Activated naive CD4-positive, alpha-beta T cell treated with Interleukin-2 at 50 U/mL for 16 hours (primary cell): ENCODE measurements at places on chromosomes 13 and 19.

DNA sequence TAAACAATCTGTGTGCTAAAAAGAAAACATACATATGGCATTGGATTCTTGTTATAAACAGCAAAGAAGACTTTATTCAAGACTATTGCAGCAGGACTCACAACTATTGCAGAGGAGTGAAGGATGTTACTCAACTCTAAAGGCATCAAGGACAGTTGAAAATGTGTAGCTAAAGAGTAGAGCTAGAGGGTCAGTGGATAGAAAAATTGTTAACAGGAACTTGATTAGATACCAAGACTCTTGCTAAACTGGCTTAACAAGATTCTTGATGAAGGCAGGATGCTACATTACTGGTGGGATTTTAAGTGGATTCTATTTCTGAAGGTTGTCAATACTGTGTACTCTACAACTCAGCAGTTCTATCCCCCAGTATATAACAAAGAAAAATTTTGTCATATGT lies 1183.3 kb downstream of the SLITRK1 start:
- DNase-seq, result no peak

DNA sequence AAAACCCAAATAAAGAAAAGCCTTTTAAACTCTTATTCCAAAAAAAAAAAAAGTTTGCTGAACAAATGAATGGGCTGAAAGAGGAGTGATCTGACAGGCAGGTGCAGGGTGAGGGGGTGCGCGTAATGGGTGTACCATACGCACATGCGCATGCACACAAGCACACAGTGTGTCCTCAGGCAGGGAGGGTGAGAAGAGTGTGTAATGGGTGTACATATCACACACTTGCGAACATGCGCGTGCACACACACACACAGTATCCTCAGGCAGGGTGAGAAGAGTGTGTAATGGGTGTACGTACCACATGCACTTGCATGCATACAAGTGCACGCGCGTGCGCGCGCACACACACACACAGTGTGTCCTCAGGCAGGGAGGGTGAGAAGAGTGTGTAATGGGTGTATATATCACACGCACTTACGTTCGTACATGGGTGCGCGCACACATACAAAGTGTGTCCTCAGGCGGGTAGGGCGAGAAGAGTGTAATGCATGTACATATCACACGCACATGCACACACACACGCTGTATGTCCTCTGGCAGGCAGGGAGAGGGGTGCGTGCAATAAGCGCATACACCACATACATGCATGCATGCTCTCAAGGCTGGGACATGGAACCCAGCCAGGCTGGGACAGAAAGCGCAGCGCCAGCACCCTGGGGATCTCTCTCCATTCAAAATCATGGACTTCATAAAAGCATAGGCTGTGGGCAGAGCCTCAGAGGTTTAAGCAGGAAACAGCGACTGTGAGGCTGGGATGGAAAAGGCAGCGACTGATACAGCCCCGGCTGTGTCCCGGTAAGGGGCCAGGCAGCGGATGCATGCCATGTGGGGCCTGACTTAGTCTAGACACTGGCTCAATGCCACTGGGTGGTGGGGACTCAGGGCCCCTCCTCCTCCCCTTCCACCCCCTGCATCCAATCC lies 70.4 kb downstream of the CEBPG start:
- DNase-seq, result no peak

GRCh38 chr19:4547303-4548237 lies 7.7 kb upstream of the LRG1 start:
- DNase-seq, result peak; percentile 20

GRCh38 chr19:29172302-29172701 lies 40.6 kb downstream of the UQCRFS1 start:
- DNase-seq, result no peak

DNA sequence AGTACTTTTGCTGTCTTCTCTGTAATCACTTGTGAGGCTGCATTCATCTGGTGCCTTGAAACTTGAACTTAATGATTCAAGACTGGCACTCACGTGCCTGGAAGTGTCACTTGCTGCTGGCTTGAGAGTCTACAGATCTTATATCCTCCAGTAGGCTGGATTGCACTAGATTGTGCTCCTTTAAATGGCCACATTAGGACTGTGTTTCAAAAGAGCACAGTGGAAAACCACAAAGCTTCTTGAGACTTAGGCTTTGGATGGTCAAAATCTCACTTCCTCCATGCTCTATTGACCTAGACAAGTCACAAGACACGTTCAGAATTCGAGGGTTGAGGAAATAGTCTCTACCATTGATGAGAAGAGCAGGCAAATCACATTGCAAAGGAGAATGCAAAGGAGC lies 1278.8 kb upstream of the MIR17HG start:
- DNase-seq, result no peak

- DNase-seq, result no peak
Measured at GRCh38 chr13:22121146-22121739, 450.4 kb downstream of the FGF9 start.

DNA sequence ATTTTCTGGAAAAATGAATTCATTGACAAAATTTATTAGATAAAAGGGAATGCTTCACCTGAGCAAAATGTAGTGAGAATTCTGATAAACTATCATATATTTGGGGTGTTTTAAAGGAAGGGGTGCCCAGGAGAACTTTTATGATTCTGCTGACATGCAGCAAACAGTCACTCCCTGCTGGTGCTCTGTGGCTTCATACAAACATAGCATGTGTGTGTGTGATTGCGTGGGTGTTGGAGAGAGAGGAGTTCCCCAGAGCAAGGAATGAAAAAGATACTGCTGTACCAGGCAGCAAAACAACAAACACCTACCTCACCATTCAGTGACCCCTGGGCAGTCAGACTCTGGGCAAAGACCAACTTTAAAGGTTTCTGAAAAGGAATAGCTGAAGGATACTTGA lies 546.7 kb downstream of the RFC3 start:
- DNase-seq, result no peak

DNA sequence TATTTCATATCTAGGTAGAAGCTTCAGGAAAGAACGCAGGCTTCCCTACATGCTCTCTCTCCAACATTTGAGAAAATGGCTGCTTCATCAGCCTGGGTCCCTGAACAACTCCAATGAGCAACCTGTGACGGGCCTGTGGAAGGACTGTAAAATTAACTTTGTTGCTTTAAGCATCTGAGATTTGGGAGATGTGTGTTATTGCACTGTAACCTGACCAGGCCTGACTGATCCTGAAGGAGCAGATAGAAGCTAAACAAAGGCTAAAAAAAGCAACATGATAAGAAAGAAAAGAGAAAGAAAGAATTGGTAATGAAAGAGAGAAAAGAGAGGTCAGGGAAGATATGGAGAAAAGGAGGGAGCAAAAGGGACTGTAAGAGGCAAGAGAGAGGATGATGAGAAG lies 77.1 kb upstream of the MBNL2 start:
- DNase-seq, result no peak

- no peak for DNase-seq
Measured at GRCh38 chr13:32790731-32791130, 204.5 kb downstream of the PDS5B start.

DNA sequence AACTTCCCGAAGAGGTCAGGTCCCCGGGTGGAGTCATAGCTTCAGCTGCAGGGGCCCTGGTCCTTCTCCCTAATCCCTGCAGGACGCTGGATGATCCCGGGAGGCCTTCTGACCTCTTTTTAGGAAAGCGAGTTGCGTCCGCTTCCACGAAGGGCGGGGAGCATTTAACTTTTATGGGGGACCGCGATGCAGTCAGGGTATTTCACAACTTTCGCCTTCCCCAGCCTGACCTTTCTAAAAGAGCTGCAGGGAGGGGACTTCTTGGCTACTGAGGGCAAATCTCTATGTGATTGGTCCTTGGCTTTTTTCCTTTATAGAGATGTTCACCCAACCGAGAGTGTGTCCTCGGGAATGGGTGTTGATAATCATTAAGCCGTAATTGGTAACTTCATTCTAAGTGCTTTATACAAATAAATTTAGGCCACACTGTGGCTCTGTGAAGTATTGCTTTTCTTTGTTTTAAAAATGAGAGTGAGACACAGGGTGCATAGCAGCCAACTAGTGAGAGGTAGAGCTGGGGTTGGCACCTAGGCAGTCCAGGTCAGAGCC lies 778 bp downstream of the ZNF230 start:
- DNase-seq, result no peak

GRCh38 chr19:45136507-45137178 lies 24.1 kb downstream of the NKPD1 start:
- DNase-seq, result no peak

- DNase-seq, result no peak
Measured at GRCh38 chr19:55677572-55678028, 2.6 kb downstream of the EPN1 start.

GRCh38 chr19:39752390-39752789 lies 14.6 kb upstream of the CLC start:
- no peak for DNase-seq

DNA sequence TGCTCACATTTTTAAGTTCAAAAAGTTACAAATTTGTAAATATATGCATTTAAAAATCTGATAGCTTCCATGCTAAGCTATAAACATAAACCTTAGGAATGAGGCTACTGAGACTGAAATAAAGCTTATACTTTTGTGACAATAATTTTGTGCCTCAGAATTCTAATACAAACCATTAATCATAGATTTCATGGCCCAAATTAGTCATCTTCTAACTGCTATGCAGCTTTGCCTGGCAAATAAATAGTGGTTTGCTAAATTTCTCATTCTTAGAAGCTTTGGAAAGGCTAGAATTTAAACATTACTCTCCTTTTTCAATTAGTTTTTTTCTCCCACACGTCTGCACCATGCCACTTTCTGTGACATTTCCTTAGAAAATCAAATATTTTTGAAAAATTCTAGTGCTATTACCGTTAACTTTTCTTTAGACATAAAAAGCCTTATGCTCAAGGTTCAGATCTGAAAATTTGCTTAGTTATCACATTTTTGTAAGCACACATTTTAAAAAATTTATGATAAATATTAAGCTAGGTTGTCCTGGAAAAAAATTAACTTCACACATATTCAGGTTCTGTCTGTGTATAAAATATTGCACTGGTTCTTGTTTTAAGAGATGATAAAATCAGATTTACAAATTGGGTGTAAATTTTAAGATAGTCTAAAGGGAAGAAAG lies 46.9 kb downstream of the FNDC3A start:
- no peak for DNase-seq

GRCh38 chr13:43830497-43830881 lies 43.7 kb upstream of the ENOX1 start:
- DNase-seq, result no peak

DNA sequence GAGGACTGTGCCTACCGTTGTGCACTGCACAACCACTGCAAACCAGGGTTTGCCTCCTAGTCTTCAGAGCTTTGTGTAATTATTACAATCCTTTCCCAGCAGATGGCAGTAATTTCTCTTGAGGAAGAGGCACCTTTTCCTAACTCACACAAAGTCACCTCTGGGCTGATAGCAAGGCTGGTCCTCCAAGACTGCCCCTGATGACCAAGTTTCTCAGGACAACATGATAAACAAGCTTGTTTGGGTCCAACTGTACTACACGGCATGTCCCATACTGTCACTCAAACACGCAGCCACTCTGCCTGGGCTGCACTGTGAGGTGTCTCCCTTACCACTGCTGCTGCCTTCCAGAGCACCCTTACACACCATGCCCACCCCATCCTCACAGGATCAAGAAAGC lies 39.3 kb downstream of the RFXAP start:
- DNase-seq, result no peak

- DNase-seq, result no peak
Measured at GRCh38 chr13:100234524-100235136, 145.7 kb downstream of the PCCA start.

DNA sequence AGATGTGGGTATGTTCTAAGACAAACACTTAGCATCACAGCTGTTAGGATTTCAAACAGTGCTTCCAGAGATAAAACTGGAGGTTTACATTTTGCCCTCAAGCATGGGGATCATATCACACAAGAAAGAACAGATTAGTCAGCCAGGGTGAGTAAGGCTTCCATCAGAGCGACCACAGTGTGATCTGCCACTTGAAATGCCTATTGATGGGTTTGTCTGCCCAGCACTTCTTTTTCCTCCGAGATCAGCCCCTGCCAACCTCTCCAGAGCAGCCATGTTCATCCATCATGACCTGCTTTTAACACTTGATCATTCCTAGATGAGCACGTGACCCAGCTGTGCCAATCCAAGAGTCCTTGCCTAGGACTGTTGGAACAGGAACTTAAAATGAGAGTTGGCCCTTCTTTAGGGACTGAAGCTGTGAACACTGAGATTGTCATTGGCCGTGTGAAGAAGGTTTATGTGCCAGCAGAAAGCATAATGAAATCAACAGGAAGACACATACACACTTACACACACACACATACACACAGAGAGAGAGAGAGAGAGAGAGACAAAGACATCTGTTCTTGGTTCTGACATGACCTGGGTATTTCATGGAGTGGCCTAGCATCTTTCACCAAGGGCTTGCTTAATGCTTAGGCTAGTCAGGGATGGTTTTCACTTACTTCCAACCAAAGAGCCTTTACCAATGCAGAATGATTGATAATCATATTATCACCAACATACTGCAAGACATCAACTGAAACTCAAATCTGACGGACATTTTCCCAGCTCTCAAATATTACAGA lies 5.2 kb upstream of the CEBPG start:
- DNase-seq, result no peak

DNA sequence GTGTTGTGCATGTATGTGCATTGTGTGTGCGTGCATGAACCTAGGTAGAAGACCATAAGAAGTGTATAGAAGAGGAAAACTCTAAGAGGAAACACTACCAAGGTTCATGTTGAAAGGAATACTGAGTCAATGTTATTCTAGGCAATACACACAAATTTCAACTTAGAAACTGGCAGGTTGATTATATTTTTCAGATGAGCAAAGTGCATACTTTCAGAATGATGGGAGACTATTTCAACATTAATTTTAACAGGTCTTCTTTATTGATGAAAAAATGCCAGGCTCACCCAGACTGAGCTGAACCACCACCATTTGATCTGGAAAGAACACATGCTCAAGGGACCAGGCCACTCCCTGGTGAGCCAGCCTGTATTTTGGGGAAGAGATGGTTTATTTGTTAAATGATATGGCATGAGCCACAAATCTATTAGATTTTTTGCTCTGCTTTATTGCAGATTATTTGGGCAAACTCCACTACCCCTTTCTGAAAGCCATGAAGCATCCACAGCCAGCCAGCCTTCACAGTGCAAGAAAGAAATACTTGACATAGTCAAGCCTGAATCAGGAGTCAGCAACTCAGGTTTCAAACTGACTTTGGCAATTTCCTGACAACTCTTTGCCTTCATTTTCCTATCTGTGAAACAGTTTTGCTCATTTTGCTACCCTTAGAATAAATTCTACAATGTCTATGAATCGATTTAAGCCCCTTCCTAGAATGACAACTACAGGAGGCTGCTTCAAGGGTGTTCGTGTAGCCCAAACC lies 368.9 kb downstream of the COG6 start:
- no peak for DNase-seq

GRCh38 chr19:19105365-19106055 lies 32.8 kb downstream of the TMEM161A start:
- no peak for DNase-seq

GRCh38 chr13:99690426-99691174 lies 189.3 kb downstream of the TM9SF2 start:
- DNase-seq, result no peak

GRCh38 chr19:29819986-29820385 lies 8.2 kb downstream of the CCNE1 start:
- DNase-seq, result no peak
